WERI-Rb-1 (cell line): ENCODE measurements at places on chromosomes 2 and 18.
A peak's percentile ranks its signal among the peaks of the same experiment; 100 is the strongest.

DNA sequence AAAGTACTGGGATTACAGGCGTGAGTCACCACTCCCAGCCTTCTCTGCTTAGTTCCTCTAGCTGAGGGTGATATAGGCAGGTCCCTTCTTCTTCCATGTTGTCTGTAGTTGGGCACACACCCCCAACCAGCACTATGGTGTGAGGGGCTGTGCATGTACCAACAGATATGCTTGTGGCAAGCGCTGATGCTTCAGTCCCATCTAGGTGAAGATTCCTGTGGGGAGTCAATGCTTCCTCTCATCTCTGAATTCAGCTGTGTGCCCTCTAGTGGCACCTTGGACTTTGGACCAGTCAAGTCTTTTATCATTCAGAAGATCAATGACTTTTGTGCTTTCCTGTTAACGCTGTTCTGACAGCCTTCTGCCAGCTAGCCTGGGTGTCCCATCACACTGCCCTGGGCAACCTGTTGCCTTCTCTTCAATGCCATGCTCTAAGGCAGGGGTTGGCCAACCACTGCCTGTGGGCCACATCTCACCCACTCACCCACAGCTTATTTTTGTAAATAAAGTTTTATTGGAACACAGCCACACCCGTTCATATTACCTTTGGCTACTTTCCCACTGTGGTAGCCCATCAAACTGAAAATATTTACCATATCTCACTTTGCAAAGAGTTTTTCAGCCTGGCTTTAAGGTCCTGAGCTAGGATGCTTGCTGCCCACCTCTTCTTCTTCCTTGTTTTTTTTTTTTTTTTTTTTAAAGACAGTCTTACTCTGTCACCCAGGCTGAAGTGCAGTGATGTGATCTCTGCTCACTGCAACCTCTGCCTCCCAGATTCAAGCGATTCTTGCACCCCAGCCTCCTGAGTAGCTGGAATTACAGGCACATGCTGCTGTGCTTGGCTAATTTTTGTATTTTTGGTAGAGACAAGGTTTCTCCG lies 51.0 kb downstream of the NPAS2 start:
- no peak for DNase-seq

- DNase-seq = no peak
Observed at GRCh38 chr2:98472132-98472650, 27.5 kb downstream of the INPP4A start.

DNA sequence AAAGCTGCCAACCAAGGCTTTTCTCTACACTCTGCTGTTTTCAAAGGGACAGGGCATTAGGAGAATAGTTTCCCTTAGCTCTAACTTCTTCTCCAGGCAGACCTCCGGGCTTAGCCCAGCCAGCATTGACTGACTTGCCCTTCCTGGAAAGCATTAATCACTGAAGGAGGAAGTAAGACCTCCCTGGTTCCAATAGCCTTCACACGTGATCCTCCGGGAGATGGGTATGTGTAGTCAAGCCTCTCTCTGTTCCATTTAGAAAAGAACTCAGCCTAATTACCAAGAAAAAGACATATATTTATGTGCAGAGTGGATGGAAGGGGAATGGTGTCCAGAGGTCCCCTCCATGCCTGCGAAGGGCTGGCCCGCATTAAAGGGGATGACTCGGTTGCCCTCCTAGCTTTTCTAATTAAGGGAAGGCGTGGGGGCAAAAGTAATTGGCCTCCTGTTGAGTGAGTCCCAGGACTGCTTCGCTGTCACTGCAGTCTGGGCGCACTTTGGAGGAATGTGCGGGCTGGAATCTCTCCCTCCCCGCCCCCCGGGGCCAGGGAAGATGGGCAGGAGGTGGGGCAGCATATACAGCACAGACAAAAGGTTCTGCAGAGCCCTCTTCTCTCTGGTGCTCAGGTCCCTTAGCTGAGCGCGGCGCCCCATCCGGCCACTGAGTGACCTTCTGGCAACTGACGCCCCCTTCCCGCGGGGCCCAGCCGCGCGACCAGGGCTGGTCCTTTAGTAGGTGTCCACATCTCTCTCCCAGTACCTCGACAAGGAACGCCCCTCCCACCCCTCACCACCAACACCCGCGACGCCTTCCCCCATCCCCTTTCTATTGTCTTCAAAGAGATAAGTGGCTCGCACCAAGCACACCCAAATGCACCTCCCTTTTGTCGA lies 686.0 kb downstream of the NRXN1 start:
- DNase-seq = no peak

DNA sequence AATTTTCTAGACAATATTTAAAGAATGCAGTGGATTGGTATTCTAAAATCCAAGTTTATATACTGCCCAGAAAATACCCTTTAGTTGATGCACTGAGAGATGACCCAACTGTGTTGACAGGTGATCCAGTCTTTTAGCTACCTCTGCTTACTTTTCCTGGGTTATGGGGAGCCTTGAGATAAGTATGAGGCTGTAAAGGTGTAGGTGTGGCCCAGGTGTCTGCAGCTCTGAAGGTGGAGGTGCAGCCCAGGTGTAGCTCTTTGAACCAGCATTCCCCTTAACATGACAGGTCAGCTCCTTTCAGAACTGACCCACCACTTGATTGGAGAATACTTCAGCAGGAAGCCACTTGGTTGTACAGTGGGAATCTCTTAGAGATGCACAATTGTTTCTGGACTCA lies 62.3 kb upstream of the ACSL3 start:
- DNase-seq = no peak

- DNase-seq = no peak
Observed at GRCh38 chr2:230129343-230129742, 60.6 kb upstream of the SLC16A14 start.

- DNase-seq = peak; percentile 82
Observed at GRCh38 chr18:80200171-80200931, 47.0 kb downstream of the PARD6G start.

- no peak for DNase-seq
Observed at GRCh38 chr2:215826838-215827441, 186.4 kb downstream of the MREG start.

DNA sequence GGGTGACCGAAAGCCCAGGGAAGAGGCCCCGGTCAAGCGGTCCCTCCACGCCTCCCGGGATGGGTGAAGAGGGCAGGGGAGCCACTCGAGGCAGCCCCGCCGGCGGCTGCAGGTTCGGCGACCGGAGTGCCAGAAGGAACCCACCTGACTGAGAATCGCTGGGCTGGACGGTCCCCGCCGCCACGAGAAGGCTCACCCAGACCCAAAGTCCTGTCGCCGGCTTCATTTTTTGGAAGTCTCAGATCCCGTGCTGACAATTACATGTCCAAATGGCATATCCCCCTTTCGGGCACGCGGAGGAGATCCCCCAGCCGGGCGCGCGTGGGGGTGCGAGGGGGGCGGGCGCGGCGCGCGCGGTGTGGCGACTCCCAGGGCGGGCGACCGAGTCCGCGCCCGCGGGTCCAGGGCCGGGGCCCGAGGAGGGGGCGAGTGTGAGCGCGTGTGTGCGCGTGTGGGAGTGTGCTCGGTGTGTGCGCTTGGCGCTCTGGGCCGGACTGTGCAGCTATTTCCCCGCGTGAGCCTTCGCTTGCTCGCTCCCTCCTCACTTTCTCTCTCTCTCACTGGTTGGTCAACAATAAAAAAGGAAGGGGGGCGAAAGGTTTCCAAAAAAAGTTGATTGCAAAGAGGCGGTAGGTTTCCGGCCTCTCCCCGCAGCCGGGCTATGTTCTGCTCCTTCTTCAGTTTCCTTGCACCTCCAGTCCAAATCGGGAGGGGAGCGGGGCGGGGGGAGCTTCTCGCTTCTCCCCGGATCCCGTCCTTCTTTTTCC lies at the start of gene ERBB4:
TSS of gene ERBB4 (minus strand) at position 498 of the 767 bp plus-strand sequence. CDS start at position 226, 272 bp downstream.
- DNase-seq = peak; percentile 8
